COR-L47 (cell line): ENCODE measurements at places on chromosomes 3 and 15.
A peak's percentile ranks its signal among the peaks of the same experiment; 100 is the strongest.

DNA sequence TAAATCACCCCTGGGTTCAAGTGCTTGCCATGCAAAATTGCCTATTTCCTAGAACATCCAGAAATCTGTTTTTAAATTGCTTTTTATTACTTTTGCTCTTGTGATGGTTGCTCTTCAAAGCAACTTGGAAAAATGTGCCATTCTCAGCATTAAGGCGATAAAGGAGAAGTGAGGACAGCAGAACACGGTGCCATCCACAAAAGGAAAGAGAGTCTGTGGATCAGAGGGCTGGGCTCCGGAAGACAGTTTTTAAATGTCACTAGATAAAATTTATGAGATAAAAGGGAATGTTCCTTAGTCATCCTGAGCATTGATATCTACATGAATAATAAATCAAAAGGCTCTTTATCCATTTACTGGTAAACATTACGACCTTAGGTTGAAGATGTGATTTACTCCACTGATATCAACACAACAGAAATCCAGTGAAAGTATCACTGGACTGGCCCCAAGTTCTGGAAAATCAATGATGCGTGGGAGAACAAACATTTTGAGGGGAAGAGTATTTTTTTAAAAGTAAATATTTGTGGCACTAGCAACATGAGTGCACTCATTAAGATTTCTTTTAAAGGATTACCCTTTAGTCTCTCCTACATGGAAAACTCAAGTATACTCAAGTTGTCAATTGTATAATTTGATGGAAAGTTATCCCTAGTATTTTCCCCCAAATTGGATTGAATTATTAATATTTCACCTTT is 554.7 kb downstream of the FHIT start:
- no peak for DNase-seq

DNA sequence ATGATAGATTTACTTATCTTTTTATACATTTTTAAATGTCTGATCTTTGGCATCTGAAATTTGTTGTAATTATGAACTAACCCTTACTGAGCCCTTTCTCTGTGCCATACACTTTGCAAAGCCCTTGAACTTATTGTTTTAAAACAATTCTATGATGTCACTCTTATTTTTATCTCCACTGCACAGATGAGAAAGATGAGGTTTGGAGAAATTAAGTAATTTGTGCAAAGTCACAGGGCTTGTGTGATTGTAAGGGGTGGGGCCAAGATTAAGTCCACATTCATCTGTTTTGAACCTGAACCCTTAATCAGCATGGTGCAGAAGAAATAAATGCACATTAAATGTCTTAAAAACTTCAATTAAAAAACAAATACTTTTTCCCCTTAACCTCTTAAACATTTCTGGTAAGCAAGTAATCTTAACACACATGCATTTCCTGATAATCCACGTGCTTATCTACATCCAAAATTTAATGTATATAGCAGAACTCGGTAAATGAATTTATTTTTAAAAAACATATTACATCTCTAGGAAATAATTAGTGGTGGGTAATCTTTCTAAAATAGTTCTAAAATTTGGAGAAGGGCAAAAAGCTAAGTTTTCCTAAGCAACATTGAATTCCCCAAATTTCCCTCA is 189.8 kb upstream of the TBC1D5 start:
- no peak for DNase-seq

- peak; percentile 39 for DNase-seq
Measured at GRCh38 chr3:179068779-179069530, 2.7 kb downstream of the ZMAT3 start.

DNA sequence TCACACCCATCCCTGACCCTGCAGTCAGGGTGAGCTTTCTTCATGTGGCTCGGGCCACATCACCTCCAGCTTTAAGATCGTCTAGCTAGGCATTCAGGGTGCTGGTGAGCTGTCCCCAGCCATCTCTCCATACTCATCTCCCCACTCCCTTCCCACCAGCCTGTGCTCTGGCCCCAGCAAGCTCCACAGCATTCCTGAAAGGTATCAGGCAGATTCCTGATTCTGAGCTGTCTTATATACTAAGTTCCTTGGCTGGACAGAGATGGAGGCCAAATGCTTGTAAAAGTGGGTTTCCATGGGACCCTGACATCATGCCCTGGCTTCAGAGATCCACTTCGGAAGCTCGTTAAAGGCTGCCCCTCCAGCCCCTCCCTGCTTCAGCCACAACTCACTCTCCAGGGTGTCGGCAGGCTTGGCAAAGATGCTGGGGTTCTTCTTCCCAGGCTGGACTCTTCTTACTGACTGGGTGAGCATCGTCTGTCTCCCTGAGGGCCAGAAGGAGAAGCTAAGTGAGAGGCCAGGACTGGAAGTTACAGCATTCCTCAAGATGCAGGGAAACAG is 3.9 kb downstream of the CILP start:
- DNase-seq: no peak

DNA sequence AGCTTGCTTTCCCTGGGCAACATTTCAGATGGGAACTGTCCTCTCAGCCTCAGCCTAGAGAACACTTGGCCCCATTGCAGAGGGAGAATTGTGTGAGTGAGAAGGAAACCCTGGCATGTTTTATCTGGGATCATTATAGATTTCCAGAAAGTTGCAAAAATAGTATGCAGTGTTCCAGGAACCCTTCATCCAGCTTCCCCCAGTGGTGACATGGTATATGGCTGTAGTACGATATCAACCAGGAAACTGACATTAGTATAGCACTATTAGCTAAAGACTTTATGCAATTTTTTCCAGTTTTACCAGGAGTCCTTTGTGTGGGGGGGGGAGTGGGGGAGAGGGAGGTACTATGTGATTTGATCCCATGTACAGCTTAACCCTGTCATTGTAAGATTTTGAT is 166.2 kb upstream of the KBTBD8 start:
- no peak for DNase-seq

DNA sequence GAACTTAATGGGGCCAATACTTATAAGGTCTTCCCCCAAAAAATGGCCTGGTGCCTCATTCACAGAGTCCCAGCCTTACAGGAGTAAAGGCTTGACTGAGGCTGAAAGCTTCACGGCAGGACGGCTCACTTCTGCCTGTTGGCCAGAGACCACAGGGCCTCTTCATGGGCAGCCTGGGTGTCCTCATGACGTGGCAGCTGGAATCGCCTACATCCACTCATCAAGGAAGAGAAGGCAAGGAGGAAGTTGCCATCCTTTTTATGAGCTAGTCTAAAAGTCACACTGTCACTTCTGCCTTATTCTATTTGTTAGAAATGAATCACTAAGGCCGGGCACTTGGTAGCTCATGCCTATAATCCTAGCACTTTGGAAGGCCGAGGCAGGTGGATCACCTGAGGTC is 89.3 kb upstream of the DGKG start:
- DNase-seq: no peak

GRCh38 chr15:99282121-99282520 is 30.8 kb downstream of the LRRC28 start:
- no peak for DNase-seq

GRCh38 chr15:95176794-95177577 is 945.6 kb downstream of the MCTP2 start:
- no peak for DNase-seq

GRCh38 chr3:9224490-9224889 is 25.0 kb downstream of the SRGAP3 start:
- no peak for DNase-seq

GRCh38 chr15:52805351-52806283 is 15.5 kb upstream of the ONECUT1 start:
- no peak for DNase-seq

GRCh38 chr15:89088605-89089315 is 504 bp downstream of the ABHD2 start:
- DNase-seq: no peak

GRCh38 chr3:66272016-66272415 is 51.2 kb downstream of the SLC25A26 start:
- DNase-seq: no peak

DNA sequence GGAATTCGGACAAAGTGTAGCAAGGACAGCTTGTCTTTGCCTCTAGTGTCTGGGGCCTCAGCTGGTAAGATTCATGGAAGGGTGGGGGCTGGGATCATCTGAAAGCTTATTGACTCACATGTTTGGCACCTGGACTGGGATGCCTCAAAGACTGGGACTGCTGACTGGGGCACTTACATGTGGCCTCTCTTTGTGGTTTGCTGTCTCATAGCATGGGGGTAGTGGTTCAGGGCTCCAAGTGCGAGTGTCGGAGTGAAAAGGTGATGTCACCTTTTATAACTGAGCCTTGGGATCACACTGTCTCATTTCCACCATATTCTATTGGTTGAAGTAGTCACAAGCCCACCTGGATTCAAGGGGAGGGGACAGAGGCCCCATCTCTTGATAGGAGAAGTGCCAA is 6.8 kb downstream of the MFSD1 start:
- no peak for DNase-seq

DNA sequence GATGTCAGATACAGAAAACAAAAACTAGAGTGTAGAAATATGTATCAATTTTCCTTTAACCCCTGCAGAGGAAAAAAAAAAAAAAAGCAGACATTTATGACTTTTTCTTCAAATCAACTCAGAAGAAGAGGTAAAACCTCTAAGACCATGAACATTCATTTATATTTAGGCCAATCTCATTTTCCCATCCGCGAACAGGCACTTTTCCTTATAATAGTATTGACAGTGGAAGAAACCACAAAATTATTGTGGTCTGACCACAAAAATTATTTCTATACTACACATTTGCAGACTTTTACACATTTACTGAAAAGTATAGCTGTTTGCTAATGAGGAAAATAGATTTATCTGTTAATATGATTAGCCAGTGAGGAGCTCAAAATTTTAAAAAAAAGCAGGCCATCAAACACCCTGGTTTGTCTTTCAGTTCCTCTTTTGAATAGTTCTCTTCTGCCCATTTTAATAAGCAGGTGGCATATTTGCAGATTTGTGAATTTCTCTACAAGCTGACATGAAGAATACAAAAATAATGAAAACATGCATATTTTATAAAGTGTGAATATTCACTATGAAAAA is 5.7 kb downstream of the OSBPL11 start:
- no peak for DNase-seq

DNA sequence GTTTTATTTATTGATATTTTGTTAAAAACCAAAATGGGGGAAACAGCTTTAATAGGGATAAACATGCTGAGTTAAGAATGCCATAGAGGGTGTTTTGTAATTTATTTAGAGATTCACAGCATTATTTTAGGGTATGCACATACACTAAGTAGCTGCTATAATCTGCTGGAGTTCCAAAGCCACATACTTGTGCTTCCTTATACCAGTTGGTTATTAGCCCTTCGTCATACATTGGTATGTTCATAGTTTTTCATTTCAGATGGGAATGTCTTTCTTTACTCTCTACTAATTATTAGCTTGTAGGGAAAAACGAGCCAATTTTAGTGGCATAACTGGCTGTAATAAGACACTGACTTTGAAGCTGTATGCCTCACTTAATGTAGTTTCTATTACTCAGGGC is 74.9 kb downstream of the PFN2 start:
- no peak for DNase-seq

DNA sequence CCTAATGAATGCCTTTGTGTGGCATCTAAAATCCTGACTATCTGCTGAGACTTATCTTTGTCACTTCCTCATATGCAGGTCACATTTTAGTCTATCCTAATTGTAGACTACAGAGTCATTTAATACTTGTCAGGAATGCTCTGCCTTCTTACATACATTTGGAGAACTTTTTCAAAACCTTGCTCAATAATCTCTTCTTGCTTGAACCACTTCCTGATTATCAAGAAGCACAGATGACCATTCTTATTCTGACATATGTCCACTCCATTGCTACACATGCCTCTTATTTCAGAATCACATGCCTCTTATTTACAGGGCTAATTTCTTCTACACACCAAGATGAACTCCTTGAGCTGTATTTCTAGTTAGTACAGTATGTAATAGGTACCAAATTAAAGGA is 400.3 kb downstream of the TBC1D5 start:
- no peak for DNase-seq

DNA sequence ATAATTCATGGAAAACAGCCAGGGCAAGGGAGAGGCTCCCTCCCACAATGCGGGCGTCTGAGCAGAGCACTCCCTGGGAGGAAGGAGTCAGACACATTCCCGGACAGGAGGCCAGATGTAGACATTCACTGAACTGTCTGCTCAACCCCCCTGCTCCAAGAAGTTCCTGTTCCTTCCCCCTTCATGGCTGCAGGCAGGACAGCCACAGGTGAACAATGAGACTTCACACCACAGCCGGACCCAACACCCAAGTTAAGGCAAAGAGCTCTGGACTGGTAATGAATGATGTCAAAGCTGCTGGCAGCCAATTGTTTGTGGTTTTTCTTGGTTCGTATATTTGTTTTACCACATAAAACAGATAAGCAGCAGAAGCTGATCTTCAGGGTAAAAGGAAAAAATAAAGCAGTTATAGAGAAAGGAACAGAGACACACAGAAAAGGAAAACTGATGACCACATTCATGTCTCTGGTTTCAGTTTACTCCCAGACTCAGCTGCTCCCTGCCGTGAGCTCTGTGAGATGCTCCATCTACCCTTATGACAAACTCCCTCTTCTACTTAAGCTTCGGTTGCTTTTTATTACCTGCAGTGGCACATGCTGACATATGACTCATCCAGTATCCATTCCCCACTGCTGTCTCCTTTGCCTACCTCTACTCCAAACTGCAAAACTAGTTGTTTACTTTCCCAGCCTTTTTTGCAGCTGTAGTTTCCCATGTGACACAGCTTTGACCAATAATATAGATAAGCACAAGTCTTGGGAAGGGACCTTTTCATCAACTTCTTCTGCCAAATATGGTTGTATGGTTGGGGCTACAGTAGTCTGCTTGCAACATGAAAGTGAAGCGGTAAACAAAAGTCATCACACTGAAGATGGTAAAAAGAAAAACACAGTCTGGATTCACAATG is 33.1 kb downstream of the DZIP1L start:
- DNase-seq: no peak

GRCh38 chr3:195559723-195560409 is 16.7 kb upstream of the PPP1R2 start:
- peak; percentile 91 for DNase-seq

DNA sequence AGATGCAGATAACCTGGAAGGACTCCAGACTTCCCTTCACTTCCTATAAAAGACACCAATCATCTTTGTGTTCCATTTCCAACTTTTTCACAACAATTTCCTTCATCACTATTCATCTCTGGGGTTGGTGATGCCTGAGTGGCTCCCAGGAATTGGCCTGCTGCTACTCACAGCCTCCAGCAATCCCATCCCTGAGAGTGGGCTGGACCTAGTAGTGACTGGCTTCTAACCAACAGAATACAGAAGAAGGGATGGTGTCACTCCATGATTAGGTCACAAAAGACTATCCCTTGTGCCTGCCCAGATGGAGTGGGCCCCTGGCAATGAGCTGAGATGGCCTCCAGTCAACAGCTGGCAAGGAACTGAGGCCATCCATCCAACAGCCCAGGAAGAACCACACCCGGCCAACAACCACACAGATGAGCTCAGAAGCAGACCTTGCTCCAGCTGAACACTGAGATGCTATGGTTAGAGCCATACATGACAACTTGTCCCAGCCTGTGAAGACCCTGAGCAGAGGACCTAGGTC is 20.9 kb downstream of the OCA2 start:
- no peak for DNase-seq

DNA sequence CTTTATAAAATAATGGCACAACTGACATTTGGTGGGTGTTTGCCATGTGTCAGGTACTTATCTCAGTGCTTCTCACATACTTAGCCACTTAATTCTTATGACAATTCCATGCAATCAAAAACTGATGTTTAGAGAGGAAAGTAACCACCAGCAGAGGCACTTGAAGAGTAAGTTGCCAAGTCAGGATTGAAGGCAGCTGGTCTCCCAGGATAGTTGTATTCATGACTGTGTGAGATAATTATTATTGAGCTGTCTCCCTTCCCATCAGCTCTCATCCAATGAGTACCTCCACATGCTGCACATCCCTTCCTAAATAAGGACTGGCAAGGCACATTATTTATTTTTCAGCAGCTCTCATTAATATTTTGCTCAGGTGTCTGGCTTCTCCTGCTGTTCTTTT is 4.8 kb downstream of the VEPH1 start:
- peak; percentile 53 for DNase-seq

GRCh38 chr3:12629560-12629959 is 34.4 kb downstream of the RAF1 start:
- DNase-seq: no peak
